ENCODE measurements at places on chromosomes 5 and 9.

- DNase-seq = no peak
Measured at GRCh38 chr5:24765219-24765618, 120.4 kb upstream of the CDH10 start.

GRCh38 chr5:22542340-22542739, 310.8 kb downstream of the CDH12 start:
- DNase-seq = no peak

DNA sequence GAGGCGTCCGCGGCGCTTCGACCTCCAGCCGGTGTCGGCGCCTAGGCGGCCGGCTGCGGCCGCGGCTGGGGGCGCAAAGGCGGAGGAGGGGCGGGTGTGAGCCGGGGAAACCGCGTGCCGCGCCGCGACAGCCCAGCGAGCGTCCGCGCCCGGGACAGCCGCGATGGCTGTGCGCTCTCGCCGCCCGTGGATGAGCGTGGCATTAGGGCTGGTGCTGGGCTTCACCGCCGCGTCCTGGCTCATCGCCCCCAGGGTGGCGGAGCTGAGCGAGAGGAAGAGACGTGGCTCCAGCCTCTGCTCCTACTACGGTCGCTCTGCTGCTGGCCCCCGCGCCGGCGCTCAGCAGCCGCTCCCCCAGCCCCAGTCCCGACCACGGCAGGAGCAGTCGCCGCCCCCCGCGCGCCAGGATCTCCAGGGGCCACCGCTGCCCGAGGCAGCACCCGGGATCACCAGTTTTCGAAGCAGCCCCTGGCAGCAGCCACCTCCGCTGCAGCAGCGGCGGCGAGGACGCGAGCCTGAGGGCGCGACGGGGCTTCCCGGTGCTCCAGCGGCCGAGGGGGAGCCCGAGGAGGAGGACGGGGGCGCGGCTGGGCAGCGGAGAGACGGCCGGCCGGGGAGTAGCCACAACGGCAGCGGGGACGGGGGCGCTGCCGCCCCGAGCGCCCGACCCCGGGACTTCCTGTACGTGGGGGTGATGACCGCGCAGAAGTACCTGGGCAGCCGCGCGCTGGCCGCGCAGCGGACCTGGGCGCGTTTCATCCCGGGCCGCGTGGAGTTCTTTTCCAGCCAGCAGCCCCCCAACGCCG, 605 bp downstream of the CHSY3 start:
- peak; percentile 53 for DNase-seq

GRCh38 chr9:117008461-117008860, 321.4 kb downstream of the TRIM32 start:
- DNase-seq = no peak

Measured in left ventricle myocardium superior (tissue), 1 donor.